ENCODE measurements at places on chromosomes 3 and 15.
A peak's percentile ranks its signal among the peaks of the same experiment; 100 is the strongest.

- DNase-seq, result no peak
These were observed 19.0 kb upstream of the NR1I2 start for GRCh38 chr3:119762876-119763275.

DNA sequence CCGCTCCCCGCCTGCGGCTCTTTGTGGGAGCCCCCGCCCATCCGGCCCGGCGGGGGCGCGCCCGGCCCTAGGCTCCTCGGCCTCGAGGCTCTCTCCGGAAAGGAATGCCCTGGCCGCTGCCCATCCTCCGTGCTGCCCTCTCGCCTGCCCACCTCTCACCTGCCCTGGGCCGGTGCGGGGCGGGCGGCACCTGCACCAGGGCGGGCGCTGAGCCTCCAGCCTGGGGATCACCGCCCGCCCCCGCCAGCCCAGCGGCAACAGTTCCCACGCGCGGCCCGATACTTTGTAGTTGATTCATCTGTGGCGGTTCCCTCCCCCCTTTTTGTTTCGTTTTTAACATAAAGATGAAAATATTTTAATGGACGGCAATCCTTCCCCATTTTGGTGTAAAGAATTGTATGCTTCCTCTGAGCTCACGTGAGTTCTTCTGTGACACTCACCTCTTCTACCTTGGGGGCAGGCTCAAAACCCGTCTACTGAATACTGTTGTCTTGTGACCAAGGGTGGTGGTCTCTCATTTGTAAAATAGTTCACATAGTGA is 1.9 kb downstream of the KLF13 start:
- DNase-seq, result no peak

GRCh38 chr3:126676919-126677705 is 22.2 kb upstream of the TXNRD3 start:
- no peak for DNase-seq

- no peak for DNase-seq
These were observed 43.1 kb downstream of the THRB start for GRCh38 chr3:24451461-24452099.

DNA sequence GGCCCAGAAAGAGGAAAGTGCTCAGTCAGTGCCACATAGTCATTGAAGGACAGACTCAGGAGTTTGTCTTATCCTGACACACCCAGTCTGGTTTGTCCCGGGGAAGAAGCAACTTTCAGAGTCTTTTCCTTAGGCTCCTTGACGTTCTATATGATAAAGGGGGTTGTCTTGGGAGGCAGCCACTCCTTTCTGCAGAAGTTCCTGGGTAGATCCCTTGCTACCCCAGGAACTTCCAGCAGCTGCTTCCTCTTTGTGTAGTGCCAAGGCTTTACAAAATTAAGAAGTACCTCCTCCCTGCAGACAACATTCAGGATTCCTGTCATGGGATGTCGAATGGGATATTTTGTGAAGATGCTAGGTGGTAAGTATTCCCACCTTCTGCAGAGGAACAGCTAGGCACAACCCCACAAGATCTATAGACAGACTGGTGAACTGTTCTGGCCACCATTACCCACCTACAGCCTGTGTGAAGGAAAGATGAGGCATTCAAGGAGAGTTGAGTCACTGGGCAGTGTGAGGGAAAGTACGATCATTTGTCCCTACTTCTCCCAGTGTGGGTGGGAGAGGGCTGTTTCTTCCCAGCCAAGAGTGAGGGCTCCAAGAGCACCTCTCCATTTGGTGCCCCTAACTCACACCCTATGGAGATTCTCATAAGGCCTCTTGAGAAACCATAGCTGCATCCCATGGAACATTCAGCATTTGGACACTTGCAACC is 11.3 kb downstream of the TMEM266 start:
- no peak for DNase-seq

- DNase-seq, result no peak
These were observed 78.4 kb upstream of the LIMD1 start for GRCh38 chr3:45515999-45516725.

DNA sequence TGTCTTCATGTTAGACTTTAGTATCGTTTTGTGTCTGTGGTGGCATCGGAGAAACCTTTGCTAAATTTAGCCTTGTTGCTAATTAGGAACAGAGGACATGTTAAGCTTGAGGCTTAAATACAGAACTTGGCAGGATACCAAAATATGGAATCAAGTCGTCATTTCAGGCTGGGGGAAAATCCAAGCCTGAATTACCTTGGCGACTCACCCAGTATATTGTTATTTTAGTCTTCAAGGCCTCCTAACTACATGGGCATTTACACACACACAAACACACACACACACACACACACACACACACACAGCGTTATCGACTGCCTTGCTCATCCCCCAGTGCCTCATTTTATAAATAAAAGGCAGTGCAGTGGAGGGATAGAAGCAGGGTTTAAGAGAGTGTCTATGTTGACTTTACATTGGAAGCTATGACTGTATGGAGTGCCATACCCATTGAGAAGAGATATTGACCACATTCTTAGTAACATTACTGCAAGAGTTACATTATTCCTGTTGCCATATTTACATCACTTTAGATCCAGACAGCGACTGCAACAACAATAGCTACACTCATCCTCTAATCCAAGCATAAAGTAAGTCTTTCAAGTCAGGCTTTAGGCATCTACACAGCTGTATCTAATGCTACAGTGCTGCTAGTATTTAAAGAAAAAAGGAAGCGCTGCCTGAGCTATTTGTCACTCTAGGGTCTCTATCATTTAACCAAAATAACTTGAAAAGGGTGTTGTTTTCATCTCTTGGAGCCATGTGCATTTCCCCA is 210.8 kb upstream of the SEMA6D start:
- DNase-seq, result no peak

DNA sequence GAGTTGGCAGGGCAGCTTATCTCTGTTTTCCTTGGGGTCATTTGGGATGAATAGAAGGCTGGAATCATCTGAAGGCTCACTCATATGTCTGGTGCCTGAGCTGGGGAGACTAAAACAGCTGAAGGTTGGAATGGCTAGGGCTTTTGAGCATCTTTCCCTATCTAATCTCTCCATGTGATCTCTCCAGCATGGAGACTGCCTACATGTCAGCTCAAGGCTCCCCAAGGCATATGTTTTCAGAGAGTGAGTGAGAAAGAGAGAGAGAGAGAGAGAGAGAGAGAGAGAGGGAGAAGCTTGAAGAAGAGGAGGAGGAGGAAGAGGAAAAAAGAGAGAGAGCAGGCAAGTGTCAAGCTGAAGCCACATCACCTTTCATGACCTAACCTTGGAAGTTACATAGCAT is 143.4 kb downstream of the EBLN2 start:
- no peak for DNase-seq

DNA sequence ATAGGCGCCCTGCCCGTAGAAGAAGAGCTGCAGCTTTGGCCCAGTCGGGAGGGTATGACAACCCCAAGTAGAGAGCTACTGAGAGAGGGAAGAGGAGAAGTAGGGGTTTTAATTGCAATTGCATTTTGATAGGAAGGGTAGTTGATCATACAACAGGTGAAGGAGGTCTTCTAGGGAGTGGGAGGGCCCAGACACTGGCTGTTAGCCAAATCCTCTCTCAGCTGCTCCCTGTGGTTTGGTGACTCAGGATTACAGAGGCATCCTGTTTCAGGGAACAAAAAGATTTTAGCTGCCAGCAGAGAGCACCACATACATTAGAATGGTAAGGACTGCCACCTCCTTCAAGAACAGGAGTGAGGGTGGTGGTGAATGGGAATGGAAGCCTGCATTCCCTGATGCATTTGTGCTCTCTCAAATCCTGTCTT is 408.9 kb upstream of the THBS1 start:
- no peak for DNase-seq

- DNase-seq, result no peak
These were observed 17.5 kb downstream of the SENP7 start for GRCh38 chr3:101495552-101495951.

- DNase-seq, result no peak
These were observed 66.4 kb downstream of the PRTG start for GRCh38 chr15:55676507-55676906.

DNA sequence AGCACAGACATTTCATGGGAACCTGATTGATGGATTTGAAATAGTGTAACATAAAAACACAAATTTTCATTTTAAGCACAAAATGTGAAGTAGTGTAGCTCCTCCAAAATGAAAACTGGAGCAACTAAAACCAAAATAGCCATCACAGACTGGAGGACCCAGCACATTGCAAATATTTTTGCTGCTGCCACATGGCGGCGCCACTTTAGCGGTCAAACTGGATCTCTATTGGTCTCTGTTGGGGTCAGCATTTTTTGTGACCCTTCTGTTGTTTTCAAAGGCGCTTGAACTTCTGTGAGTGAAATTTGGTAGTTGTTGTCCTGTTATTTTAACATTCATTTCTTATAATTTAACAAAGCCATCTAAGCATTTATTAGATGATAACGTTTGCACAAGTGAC is 259.9 kb downstream of the IL20RB start:
- DNase-seq, result no peak

DNA sequence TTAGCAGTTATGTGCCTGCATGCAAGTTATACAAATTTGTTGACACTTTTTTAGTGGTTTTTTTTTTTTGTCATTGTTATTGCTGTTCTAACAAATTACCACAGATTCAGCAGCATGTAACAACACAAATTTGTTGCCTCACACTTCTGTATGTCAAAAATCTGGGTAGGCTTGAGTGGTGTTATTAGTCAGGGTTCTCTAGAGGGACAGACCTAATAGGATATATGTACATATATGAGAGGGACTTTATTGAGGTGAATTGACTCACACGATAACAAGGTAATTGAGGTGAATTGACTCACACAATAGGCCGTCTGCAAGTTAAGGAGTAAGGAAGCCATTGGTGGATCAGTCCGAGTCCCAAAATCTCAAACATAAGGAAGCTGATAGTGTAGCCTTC is 15.0 kb upstream of the PLSCR1 start:
- no peak for DNase-seq

- DNase-seq, result no peak
These were observed 44.5 kb upstream of the FNDC3B start for GRCh38 chr3:171994646-171995428.

GRCh38 chr3:72035606-72036005 is 250.7 kb upstream of the PROK2 start:
- DNase-seq, result no peak

GRCh38 chr3:87800516-87800915 is 258.3 kb downstream of the CGGBP1 start:
- no peak for DNase-seq

DNA sequence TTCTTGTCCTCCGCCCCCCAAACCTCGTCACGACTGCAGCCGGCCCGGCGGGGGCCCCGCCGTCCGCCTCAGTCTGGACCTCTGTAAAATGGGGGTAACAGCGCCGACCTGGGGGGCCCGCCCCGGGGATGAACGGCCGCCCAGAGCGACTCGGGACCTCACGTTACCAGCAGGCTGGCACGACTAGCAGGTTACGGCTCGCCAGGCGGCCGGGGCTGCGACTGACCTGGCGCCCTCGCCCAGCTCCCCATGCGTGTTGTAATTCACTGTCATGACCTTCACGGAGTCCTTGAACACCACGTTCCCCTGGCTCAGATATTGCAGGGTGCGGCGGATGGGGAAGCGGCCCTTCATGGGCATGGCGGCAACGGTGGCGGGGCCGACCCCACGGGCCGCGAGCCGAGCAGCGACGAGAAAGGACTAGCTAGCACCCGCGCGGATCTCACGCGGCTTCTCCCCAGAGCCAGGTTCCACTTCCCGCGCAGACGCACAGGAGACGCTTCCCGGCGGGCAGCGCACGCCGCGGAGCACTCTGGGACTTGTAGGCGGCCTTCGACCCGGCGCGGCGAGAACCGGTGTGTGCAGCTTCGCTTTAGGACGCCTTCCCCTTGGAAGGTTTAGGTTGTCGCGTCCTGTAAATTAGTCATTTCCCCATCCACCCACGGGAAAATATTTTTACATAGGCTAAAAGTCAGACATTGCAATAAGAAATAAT is at the start of gene MRPS25:
Gene MRPS25, minus strand, starts transcription at position 481 of the 715 bp plus-strand sequence. Its CDS starts 121 bp downstream, at position 360.
- DNase-seq, result peak; percentile 54

GRCh38 chr3:161316006-161316689 is 55.2 kb downstream of the SPTSSB start:
- DNase-seq, result no peak

GRCh38 chr15:71610728-71611552 is 199.4 kb upstream of the NR2E3 start:
- no peak for DNase-seq

DNA sequence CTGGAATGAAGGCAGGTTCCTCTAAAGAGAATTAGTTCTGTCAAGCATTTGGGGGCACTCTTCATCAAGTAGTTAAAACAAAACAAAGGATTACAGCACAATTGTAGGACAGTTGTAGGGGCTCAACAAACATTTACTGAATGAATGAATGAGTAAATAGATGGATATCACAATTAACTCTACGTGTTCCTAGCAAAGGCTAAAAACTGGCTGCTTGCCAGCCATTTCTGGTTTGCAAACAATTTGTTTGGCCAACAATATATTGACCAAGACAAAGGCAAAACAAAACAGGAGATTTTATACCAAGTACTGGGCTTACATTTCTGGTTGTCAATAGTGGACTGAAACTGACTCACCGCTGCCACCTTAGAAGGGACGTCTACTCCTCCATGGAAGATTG is 116.8 kb downstream of the ZNF280D start:
- no peak for DNase-seq
